Stimulated activated CD4-positive, alpha-beta T cell treated with anti-CD3 and anti-CD28 coated beads, Interleukin-1b, Interleukin-23, amount 100 ng/mL, for 1 hour (primary cell): ENCODE measurements at places on chromosomes 5 and 9.

DNA sequence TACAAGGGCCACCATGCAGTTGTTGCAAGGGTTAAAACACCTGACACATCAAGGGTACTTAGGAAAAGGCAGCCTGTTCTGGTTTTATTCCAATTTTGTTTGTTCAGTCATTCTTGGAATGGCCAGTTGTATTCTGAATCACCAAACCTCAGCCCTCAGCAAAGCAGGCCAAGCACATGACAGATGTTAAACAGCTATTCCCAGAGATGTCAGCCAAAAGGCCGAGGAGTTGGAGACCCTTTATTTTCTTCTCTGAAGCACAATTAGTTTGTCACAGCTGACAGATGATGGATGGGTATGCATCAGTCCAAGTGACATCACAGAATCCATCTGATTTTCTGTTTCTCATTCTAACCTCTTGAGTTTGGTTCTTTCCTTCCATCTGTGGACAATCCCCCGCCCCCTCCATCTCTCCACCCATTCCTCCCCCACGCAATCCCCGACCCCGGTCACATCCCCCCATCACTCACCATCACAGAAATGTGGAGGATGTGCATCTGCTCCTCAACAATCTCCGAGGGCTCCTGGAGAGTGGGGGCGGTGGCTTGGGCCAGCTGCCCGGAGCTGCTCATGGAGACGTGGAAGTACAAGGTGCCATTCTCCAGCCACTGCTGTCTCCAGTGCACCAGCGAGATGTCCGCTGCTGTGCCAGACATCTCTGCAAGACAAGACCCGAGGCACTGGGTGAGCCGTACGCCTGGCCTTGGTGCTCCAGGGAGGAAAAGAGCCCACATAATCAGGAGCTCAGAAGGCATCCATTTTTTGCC lies 123.8 kb downstream of the ASTN2 start:
- no peak for DNase-seq

DNA sequence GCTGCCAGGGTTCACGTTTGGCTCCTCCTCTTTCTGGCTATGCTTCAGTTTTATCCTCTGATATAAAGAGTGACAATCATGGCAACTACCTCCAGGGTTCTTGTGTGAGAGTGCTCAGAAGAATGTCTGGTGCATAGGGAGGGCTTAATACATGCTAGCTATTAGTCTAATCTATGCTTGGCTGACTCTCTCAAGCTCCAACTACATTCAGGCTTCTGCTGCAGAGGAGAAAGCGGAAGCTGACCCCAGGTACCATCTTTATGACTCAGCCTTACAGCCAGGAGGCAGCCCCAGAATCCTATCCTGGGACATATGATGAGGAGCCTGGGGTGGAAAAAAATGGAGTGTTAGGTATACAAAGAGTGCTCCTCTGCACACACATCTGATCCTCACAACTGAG lies 32.1 kb upstream of the RASGRF2 start:
- DNase-seq: no peak

DNA sequence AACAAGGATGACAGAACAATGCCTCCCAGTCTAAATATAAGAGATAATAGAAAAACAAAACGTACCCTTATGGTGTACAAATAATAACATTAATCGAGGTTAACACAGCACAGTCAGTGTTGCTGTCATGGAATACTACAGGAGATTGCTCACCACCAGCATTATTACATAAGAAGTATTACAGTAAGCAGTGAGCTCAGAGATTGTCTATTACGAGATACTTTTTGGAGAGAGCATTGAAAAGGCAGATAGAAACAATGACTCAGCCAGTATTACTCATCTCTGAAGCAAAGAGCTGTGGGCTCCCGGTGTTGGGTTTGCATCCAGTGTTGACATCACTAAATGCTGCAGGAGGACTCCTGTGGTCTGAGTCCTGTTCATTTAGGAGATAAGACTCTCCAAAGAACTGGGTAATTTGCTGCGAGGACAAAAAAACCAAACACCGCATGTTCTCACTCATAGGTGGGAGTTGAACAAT lies 191.9 kb upstream of the SEMA6A start:
- no peak for DNase-seq

- no peak for DNase-seq
Observed at GRCh38 chr5:179731791-179732411, 721 bp upstream of the MAML1 start.

- no peak for DNase-seq
Observed at GRCh38 chr5:91332267-91333045, 50.7 kb downstream of the ARRDC3 start.

- no peak for DNase-seq
Observed at GRCh38 chr5:759111-759751, 25.3 kb downstream of the ZDHHC11B start.

DNA sequence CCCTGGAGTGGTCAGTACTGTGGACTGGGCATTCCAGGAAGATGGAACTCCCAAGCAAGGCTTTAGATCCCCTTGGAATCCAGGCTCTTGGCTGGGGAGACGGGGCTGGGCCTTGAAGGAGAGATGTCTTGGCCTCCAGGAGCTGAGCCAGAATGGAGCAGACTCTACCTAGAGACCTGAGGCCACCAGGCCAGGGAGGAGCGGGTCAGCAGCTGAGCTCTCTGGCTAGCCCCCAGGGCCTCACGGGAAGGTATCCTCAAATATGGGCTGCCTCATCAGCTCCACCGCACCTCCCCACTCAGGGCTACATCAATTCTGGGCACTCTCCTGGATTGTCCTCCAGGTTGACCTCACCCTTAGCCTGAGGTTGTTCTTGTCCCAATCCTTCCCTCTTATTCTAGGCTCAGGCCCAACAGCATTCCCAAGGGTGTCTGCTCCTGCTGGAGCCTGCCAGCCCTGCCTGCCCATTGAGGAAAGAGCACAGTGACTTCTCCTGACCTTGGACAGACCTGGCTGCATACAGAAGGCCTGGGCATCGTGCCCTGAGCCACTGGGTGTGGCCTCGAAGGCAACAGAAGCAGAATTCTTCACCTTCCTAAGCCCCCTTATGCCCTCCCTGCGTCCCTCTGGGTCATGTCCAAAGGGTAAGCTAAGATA lies 3.0 kb upstream of the PDLIM4 start:
- DNase-seq: no peak

DNA sequence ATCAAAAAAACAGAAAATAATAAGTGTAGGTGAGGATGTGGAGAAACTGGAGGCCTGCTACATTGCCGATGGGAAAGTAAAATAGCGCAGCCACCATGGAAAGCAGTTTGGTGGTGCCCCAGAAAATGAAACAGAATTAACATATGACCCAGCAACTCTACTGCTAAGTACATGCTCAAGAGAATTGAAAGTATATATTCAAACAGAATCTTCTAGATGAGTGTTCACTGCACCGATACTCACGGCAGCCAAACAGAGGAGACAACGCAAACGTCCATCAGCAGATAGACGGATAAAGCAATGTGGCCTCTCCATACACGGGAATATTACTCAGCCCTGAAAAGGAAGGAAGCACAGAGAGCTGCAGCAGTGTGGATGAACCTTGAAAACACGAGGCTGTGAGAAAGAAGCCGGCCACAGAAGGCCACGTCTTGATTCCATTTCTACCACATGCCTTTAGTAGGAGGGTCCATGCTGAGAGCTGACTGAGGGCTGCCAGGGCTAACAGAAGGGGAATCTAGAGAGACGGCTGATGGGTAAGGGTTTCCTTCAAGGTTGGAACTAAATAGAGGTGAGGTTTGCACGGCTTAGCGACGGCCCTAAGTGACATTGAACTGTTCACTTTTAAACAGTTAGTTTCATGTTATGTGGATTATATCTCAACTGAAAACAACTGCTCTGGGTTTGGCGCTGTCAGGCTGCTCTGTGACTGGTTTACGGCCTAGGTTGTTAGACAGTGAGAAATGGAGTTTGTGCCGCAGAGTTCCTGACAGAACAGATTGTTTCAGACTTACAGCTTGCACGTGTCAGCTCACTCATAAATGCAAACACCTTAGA lies 29.8 kb downstream of the AHRR start:
- no peak for DNase-seq

DNA sequence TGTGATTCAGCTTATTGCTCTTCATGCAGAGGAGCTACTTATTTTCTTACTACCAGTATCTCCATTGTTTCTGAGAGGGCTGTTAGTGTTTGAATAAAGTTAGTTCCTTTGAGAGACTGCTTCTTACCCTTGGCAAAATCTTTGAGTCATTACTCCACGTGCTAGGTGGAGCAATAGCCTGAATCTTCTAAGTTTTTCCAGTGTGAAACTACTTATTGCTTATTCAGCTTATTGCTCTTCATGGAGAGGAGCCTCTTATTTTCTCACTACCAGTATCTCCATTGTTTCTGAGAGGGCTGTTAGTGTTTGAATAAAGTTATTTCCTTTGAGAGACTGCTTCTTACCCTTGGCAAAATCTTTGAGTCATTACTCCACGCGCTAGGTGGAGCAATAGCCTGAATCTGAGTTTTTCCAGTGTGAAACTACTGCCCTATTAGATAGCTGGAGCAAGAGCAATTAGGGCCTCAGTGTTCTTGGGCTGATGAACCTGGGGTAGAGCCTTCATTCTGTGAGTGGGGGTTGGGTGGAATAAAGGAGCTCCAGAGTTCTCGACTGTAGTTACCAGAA lies 41.9 kb downstream of the GPBP1 start:
- DNase-seq: no peak

DNA sequence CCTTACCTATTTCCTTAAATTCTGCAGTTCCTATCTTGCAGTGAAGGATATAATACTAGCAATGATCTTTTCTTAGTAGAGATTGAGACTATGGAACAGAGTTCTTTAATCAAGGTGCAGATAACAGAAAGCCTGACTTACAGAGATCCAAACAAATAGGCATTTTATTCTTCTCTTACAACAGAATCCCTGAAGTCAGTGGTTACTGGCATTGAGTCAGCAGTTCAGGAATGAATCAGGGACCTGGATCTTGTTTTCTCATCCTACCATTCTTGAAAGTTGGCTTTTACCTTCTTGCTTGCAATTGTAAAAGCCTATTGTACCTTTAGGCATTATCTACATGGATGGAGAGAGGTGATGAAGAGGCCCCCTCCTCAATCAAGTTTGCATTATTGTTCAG lies 47.5 kb upstream of the TLE4 start:
- DNase-seq: no peak

DNA sequence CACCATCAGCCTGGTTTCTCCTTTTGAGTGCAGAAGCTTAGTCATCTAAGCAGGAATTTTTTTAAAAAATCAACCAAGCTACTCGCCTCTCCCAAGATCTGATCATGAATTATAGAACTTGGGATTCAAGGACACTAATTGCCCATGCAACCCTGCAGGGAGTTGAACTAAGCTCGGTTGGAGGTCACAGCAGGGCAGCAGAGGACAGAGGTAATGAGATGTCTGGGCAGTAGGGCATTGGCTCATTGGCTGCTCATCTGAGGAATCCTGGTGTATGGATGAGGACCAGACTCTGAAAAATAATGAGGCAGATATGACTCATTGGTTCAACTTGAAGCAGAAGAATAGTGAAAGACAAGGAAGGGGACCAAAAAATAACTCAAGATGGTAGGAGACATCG lies 111.8 kb upstream of the TLE1 start:
- DNase-seq: no peak

DNA sequence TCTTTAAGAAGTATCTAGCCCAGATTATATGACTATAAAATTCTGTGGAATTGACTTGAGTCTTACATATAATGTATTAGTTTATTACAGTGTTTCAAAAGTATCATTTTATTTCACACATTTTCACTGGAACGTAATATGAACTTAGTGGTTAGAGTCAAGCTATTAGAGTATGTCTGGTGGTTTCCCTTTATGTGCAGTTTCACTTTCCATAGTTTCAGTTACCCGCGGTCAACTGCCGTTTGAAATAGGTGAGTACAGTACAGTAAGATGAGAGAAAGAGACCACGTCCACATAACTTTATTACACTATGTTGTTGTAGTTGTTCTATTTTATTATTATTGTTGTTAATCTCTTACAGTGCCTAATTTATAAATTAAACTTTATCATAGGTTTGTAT lies 50.5 kb downstream of the COMMD10 start:
- DNase-seq: no peak

GRCh38 chr5:113102121-113102531 lies 125.5 kb downstream of the DCP2 start:
- no peak for DNase-seq

- no peak for DNase-seq
Observed at GRCh38 chr9:91214086-91214485, 147.6 kb downstream of the AUH start.

GRCh38 chr5:110038297-110038997 lies 348.7 kb downstream of the MAN2A1 start:
- DNase-seq: no peak
